ENCODE measurements at places on chromosomes 5 and 9. TPM values are rescaled to one million over a fixed set of nuclear protein-coding genes. Genes with fewer than 3 reads are reported as not detected.

GABRA6 gene
- not detected for total RNA-seq

SHLD3 gene
- total RNA-seq, result 3.4 TPM

NR5A1 gene
- not detected for total RNA-seq

CCNO gene
- not detected for total RNA-seq

PCDHGA1 gene
- total RNA-seq, result 0.46 TPM

GADD45G gene
- total RNA-seq, result 19.8 TPM

RNF180 gene
- 14.0 TPM for total RNA-seq

HSPA4 gene
- 64.1 TPM for total RNA-seq

GRCh38 chr9:126614455-126615244 lies 922 bp downstream of the LMX1B start:
- peak; percentile 57 for DNase-seq

GRCh38 chr5:134920848-134921575 lies 16.1 kb downstream of the PCBD2 start:
- DNase-seq, result no peak

DNA sequence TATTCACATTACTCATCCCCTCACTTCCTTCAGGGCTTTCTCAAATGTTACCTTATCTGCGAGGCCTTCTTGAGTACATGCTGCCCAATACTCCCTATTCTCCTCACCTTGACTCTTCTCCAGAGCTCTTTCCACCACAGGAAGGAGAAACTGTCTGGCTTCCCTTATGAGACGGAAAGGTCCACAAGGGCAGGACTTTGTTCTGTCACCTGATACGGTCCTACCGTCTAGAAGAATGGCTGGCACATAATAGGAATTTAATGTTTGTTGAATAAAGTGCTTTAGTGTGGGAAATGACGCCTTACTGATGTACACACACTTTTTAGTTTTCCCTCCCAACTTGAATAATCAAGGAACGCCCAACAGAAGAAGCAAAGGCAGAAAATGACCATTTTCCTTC lies 52.5 kb downstream of the PFDN1 start:
- no peak for DNase-seq

DNA sequence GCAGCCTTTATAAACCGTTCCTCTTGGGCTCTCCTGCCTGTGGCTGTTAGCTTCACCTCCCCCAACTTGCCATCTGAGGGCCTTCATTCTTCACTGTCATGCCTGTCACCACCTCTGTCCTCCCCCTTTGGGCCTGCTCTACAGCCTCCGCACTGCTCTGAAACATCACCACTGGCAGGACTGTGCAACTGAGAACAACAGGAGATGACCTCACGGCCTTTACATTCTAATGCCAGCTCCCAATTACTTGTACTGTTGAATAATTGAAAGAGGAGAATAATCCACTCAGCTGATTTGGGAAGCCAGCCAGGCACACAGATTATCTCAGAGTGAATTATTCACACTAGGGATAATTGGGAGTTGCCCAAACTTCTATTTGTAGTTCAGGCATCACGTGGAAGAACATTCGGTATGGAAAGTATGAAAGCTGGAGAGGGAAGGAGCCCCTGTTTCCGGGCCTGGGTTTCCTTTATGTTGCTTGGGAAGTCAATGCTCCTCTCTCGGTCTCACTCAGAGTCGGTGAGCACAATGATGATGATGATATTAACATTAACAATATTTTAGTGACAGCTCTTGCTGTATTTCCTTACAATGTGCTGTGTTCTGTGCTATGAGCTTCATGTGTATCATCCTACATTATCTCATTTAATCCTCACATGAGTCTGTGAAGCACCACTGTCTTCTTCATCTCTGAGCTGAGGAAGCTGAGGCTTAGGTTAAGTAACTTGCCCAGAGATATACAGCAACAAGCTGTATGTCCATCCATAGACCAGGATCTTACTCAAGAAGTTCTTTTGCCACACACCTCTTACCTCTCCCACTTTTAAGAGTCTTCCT lies 99.3 kb upstream of the LRRTM2 start:
- no peak for DNase-seq

DNA sequence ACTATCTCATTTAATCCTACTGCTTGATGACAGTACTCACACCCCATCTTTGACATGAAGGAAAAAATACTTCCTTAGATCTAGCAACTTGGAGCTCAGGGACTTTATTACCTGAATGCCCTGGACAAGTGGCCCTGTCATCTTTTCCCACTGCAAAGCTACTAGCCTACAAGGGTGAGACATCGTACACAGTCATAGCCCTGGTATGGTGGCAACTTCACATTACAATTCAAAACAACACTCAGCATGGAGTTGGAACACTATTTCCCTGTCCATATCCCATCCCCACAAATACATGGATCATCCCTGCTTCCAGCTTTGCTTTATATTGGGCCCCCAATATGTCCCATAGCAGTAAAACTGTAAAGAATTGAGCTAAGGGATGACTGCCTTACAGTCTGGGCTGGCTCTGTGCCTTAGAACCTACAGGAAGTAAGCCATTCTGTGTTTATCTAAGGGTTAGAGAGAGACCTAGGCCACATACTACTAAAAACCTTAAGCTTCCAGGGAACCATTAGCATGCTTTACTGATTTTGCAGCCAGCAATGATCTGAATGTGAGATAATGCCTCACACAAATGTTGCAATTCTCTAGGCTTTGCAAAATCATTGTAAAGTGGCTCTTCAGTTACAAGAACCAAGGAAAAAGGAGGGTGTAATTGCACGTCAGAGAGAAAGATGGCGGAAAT lies 55.9 kb downstream of the OTULIN start:
- no peak for DNase-seq

GRCh38 chr5:25858019-25858418 lies 1180.4 kb downstream of the CDH9 start:
- DNase-seq, result no peak

DNA sequence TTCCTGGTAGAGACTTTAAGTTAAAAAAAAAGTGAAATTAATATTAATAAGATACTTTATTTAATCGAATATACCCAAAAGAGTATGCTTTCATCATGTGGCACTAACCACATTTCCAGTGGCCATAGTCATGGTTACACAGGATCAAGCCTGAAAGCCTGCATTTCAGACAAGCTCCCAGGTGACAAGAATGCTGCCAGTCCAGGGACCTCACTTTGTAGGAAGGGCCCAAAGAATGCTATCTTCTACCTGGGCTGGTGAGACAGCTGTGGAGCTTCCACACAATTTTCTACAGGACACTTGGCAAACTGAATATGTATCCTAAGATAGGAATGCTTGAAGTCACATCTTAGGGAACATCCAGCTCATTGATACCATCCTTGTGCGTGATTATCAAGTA lies 203.8 kb downstream of the AUH start:
- no peak for DNase-seq

GRCh38 chr9:97558701-97559101 lies 57.2 kb downstream of the TMOD1 start:
- no peak for DNase-seq

- no peak for DNase-seq
These were observed 16.9 kb downstream of the HMGXB3 start for GRCh38 chr5:150017226-150018005.

DNA sequence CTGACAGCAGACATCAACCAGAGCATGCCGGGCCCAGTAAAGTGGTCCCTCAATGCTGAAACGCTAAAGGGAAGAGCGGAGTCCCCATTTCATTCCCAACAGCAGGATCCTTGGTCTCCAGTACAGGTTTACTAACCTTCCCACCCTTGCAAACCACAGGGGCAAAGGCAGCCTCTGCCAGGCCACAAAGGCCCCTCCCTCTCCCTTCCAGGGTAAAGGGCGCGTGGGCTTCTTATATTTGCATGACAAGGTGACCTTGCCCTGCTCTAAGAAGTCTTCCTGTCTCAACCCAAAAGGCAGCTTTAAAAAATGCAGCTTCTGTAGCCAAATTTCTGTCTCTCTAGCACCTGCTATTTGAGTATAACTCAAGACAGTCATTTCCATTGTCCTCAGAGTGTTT lies 131.5 kb upstream of the PTCH1 start:
- DNase-seq, result no peak

GRCh38 chr9:113993838-113994540 lies 84.1 kb downstream of the AMBP start:
- DNase-seq, result peak; percentile 89

- DNase-seq, result no peak
These were observed 41.0 kb upstream of the FCN2 start for GRCh38 chr9:134839455-134840125.

Measured in upper lobe of right lung (tissue), 1 donor.